OCI-LY7 (cell line): ENCODE measurements at places on chromosomes 2 and 18.
A peak's percentile ranks its signal among the peaks of the same experiment; 100 is the strongest.

GRCh38 chr2:18276583-18277075 lies 283.8 kb downstream of the RDH14 start:
- DNase-seq = no peak

DNA sequence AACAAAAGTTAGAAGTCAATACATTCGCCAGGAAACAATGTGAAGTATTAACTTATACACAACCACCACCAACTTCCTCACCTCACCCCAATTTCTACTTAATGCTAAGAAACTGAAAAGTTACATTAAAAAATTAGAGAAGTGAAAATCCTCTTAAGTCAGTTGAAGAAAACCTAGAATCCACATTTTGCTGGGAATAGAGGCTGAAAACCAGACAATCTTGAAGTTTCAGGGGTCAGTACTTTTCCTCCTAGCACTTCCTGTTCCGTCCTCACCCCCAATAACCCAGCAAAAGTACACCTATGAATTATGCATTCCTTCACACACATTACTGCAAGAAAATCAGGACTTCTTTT lies 6.3 kb downstream of the YES1 start:
- no peak for DNase-seq

DNA sequence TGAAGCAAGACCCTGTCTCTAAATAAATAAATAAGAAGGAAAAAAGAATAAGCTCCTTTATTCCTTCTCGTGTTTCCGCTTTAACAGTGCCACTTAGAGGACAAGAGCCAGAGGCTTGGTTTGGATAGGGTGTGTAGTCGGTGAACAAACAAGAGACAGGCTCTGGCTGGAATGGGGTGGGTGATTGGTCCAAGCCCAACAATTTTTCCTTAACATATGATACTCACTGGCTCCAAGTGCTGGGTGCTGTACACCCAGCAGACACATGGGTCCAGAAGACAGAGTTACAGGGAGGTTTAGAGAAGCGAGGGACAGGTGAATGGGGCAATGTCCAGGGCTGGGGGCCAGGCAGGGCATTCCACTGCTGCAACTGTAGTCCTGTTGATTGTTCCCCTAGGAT lies 77.8 kb downstream of the NCAPH start:
- DNase-seq = no peak

DNA sequence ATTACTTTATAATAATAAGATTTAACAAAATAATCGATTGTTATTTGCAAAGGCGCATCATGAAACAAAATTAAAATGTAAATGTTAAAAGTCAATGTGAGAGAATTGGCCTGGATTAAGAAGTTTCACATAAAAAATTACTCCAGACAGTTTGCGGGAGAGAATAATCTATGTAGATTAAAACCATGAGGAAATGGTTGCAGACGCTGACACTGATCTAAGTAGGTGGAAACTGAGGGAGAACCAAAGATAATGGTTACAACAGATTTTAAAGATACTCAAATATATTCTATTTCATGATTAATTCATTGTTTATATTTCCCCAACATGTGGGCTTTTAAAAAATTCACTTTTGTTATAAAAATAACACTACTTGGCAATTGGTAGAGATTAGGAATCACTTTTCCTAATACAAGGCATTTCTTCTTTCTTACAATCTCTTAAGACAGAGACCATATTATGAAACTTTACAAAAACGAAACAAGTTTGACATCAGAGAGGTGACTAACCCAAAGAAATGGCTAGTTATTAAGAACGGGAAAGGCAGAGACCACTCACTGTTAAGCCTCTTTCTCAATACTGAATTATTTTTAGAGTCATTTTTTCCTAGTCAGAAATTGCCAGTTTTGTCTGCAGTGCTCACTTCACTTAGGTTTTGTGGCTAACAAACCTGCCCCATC lies 1.6 kb downstream of the KANSL1L start:
- no peak for DNase-seq

DNA sequence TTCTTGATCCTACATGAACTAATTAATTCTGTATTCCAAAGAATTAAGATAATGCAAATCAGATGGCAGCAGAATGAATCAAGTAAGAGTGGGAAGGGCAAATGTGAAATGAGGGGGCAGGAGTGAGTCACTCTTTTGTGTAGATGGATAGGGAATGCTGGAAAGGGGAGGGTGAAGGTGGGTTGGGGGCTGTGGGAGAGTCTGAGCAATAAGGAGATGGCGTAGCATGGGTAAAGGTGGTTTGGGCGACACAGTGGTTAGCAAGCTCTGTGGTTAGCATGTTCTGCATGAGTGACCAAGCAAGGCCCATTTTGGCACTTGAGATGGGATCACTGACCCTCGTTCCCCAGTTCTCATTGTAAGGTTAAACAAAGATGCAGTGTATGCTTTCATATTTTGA lies 20.4 kb downstream of the GPD2 start:
- DNase-seq = no peak

DNA sequence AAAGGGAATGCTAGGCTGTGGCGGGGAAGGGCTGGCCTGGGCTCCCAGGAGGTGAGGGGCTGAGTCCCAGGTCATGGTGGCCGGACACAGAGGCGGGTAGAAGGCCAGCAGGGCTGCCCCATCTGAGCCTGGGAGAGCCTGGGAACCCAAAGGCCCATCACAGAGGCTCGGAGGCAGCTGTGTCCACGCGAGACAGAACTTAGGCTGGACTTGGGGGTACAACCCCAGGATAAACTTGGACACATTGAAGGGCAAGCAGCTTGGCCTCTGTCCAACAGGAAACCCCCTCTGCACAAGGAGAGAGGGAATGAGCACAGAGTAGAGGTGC lies 95.9 kb downstream of the ZFP36L2 start:
- DNase-seq = no peak

DNA sequence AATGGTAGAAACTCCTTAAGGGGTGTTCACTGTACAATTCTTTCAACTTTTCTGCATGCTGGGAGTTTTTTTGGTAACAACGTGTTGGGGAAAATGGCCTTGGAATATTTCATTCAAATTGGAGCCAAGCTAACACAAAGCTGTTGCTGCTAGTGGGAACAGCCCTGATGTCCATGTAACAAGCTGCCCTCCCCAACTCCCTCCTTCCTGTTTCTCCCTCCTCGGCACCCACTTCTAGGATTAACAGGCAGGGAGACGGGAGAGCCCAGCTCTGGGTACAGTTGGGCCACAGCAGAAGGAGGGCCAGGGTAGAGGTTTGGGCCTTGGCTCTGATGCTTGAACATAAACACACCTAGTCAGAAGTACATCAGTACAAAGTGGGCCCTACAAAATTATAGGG lies 9.4 kb upstream of the MOCOS start:
- DNase-seq = no peak

- no peak for DNase-seq
Observed at GRCh38 chr2:37375741-37376288, 31.4 kb downstream of the QPCT start.

DNA sequence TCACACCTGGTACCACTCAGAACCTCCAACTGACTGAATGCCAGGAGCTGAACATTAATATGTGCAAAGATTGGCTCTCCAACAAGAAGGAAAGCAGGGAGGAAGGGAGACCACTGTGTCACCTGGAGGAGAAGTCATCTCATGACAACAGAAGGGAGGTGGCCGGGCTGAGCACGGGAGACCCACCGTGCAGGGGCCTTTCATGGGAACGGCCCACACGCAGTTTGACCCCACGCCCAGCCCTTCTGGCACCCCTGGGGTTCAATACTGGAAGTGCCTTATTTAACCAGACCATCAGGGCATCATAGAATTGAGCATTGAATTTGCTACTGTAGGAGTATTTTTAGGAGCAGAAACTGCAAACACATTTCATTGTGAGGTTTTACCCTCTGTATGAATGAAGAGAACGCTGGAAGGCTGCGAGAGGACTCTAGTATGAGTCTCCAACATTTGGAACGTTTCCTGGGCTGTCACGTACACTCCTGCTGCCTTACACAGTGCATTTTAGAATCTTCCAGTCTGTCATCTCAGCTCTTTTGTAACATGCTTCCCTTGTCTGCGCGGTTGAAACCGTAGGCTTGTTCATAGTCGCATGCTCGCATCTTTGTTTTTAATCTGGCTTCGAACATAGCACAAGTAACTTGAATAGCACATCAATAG lies 132.1 kb downstream of the NFATC1 start:
- DNase-seq = no peak

- DNase-seq = no peak
Observed at GRCh38 chr2:208278549-208278948, 12.5 kb downstream of the PIKFYVE start.

- peak; percentile 72 for DNase-seq
Observed at GRCh38 chr2:25743132-25743830, 69.9 kb upstream of the DTNB start.
